ENCODE measurements at places on chromosomes 7 and 10.
A peak's percentile ranks its signal among the peaks of the same experiment; 100 is the strongest.

DNA sequence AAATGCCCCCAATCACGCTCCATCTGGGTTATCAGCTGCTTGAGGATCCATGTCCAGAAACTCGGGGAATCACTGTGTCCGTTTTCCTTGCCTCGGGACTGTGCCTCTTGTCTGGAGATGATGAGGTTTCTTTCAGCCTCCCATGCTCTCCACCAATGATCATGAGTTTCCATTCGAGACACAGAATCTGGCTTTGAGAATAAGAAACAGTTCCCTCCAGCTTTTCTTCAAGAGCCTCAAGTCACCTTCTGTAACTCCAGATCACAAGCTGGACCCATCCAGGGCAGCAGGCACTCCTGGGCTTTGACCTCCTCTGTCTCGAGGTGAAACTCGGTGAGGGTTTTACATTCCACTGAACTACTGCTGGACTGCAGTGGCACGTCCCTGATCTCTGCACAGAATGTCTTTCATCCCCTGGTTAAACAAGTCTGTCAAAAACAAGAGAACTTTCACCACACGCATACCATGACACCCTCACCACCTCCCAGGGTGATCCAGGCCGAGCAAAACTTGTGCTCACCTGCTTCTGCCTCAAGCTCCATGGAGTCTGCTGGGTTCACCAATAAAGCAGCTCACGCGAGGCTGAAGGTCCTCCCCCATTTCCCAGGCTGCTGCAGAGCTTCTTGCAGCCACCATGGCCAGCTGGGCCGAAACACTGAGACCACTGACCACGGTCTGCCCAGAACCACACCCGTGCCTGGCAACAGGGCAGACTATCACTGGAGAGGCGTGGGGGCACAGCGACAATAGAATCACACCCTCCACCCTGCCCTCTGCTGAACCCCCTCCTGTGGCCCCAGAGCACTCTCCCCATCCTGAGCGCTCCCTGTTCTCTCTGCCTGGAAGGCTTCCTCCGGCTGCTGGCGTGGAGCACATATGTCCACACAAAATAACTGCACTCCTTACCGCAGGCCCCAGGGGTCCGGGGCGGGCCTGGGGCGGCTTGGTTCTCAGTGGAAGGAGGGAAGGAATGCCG, 25.1 kb downstream of the MAT1A start:
- DNase-seq: no peak

DNA sequence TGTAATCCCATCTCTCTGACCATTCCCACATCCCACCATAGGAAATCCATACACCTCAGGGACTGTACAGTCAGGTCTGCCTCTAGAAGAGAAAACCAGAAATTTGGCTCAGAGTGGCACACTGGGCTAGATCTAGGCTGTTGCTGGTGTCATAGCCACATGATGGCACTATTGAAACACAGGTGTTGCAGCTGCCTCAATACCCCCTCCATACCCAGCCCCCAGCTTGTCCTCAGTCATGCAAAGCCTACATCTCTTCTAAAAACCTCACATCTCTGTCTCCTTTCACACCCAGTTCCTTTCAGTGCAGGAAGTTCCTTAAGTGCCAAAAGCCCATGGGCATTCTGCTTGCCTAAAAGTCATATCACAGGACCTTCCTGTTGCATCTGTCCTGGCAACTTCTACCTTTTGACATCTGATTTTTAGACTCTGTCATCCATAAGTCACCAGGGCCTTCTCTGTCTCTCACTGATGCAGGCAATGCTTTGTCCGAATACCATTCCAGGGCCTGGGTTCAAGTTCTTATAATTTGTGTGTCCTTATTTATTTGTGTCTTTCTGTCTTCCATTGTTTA, 27.0 kb upstream of the HIBADH start:
- DNase-seq: peak; percentile 67

- DNase-seq: no peak
Measured at GRCh38 chr10:111473361-111473760, 396.5 kb downstream of the ADRA2A start.

DNA sequence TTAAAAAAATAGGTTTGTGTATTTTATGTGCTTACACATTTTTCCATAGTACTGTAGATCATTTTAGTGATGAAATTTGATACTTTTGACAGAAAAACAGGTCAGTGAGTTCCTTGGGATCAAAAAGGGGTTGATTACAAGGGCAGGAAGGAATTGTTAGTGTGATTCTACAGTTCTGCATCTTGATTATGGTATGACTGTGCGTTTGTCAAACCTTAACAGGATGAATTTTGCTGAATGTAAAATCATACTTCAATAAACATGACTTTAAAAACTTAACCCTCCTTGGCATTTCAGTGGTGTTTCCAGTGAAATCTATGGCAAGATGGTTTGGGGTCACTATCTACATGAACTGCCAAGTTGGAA, 35.6 kb upstream of the TOMM7 start:
- no peak for DNase-seq

- DNase-seq: no peak
Measured at GRCh38 chr7:21194936-21195335, 232.9 kb upstream of the SP4 start.

DNA sequence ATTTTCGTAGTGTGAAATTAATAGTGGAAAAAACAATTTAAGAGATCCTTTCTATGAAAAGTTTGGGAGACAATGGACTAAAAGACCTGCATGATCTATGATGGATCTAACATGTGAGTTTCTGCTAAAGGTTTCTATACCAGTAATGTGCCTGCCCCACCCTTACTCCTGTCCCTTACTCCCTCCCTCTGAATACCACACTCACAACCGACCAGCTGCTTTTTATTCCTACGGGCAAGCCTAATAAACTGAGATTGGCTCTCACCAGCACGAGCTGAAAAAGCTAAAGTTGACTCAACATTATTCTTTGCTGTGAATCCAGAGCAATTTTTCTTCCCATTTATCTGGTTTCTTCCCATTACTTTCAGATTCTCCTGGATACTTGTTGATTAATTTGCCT, 17.8 kb upstream of the REEP3 start:
- peak; percentile 4 for DNase-seq

- peak; percentile 45 for DNase-seq
Measured at GRCh38 chr10:88386204-88386788, 196.8 kb downstream of the RNLS start.

DNA sequence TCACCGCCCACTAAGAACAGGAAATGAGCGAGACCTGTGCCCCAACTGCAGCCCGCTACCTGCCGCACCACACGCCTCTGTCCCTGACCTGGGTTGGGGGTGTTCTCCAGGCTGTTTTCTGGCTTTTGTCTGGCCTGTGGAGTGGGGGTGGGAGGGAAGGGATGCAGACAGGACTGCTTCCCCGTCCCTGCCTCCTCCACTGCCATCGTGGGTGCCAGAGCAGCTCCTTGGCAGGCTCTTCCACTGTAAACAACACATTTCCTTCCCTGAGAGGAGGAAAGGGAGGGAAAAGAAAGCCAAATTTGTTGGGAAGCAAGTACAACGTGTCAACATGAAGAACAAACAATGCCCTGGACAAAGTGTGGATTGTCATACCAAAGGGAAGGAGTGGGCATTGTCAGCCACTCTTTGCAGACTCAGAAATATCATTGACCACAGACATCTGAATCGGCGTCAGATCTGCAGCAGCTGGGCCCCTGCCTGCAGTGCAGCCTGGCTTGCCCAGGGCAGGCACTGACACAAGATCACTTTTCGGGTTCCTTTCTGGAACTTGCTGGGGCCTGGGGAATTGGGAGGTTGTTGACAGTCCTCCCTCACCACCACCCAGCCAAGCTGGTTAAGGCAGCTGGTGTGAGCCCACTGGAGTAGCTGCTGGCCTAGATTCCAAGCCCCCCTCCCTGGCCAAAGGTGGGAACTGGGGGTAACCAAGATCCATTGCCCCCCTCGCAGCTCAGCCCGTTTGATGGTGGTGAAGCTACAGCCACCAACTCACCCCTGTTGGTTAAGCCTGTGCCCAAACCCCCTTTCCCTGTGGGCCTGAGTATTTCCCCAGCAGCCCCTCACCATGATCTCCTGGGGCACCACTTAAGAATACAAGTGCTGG, 22.6 kb upstream of the TRIM8 start:
- no peak for DNase-seq

GRCh38 chr10:132957981-132958882, 15.9 kb upstream of the CFAP46 start:
- no peak for DNase-seq

DNA sequence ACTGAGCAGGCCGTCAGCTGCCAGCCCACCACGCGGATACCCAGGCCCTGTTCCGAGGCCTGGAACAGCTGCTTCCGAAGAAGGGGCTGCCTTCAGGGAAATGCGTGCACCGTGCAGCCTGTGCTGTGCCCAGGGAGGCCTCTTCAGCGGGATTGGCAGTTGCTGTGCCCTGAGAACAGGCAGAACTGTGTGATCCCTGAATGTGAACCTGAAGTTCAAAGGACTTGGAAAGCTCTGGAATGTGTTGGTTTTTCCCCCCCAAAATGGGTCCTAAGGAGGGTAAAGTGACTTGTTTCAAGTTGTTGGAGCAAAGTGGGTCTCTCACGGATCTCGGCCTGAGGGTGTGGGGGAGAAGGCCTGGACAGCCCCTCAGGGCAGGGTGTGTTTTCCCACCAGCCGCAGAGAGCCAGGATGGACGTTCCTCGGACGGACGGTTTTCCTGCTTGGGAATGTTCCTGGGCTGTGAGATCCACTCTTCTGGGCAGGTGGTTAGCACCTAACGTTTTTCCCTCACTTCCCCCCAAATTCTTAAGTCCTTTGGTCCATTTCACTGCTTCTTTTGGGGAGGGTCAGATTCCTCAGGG, 2.1 kb downstream of the SPRN start:
- no peak for DNase-seq

- no peak for DNase-seq
Measured at GRCh38 chr7:87213252-87213651, 6.3 kb downstream of the TMEM243 start.

DNA sequence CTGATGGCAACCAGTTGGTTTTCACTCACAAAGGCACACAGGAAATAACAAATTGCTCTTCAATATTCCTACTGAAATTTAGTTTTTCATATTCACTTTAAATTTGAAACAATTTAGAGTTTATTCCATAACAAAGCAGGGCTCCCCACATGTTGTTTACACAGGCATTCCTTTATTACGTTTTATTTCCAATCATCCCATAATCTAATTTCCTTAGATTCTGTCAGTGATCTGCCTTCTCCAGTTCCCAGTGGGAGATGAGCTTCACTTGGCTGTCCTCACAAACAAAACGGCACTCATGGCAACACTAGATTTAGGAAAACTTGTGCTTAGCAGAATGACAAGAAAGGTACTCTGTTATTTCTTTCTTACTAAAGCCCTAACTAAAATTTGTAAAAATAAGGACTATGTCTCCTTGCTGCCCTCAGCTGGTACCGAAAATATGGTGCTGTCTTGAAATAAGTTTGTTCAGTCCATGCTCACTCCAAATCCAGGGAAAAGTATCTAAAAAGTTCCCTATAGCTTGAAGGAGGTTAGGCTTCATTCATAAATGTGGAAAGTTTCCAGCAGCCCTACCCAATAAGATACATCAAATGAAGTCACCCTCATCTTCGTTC, 23.0 kb downstream of the PHYH start:
- DNase-seq: no peak

- DNase-seq: no peak
Measured at GRCh38 chr7:99143521-99143852, 421 bp downstream of the SMURF1 start.

GRCh38 chr7:120436487-120437060, 163.6 kb downstream of the KCND2 start:
- peak; percentile 20 for DNase-seq

- DNase-seq: no peak
Measured at GRCh38 chr10:52410916-52411315, 96.8 kb downstream of the DKK1 start.

DNA sequence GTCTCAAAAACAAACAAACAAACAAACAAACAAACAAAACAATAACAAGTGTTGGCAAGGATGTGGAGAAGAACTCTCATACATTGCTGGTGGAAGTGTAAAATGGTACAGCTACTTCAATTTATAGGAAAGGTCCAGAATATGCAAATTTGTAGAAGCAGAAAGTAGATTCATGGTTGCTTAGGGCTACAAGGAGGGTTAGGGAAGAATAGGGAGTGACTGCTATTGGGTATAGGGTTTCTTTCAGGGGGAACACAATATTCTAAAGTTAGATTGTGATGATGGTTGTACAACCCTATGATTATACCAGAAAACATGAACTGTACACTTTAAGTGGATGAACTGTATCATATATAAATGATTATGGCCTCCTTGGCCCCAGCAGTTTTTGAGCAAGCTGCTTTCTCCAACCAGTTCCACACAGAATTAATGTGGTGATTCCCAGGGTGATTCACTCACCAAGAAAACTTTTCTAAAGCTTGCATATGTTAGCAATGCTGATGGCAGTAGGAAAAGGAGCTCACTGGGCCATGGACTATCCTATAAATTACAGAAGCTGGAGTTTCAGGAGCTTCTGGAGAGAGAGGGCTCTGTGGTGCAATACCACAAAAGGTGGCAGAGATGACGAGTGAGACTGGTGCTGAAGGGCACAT, 52.8 kb upstream of the KCNIP2 start:
- no peak for DNase-seq

- no peak for DNase-seq
Measured at GRCh38 chr10:61845196-61845949, 56.1 kb upstream of the ARID5B start.

DNA sequence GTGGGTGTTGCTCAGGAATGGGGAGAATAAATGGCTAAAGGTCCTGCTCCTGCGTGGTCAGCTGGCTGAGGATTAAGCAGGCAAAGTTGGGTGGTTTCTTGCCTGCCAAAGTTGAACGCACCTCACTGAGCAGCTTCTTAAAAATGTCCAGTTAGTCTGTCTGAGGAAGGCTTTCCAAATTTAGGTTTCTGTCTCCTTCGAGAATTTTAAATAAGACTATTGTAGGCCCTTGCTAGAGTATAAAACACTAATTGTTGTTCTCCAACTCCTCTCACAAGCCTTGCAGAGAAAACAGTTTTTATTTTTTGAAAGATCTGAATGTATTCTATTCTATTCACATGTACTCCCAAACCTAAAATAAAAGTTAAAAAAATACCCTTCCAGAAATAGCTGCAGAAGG, 122.0 kb upstream of the LAMB4 start:
- DNase-seq: no peak

GRCh38 chr10:29634764-29635625, at the start of gene SVIL:
Gene SVIL, minus strand, starts transcription at chr10:29634971. Its CDS starts 79,913 bp downstream, at chr10:29555058.
- DNase-seq: no peak

DNA sequence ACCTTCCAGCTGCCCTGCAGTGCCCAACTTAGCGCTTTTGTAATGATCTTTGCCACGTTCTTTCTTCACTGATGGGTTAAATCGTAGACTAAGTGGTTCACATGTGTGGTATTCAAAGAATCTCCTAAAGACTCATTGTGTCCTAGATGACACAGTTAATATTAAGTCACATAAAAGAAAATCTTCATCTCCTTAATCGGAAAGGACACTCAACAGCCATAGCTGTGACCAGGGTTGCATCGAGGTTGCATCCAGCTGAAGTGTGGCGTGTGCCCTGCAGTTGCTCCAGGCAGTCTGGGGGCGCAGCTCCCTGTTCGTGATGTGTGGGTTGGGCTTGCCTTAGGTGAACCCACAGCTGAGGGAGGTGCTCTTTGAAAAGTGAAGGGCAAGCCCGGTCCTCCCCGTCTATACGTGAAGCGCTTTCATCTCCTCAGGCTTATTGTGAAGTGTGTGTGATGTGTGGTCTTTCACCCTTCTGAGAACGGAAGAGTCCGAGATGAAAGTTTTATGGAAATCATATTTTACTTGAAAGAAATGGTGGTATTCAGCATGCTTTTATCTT, 122.7 kb downstream of the TRRAP start:
- DNase-seq: no peak
